Muscle of arm (tissue), 14 donors: ENCODE measurements at places on chromosomes 7 and 10. TPM values are rescaled to one million over a fixed set of nuclear protein-coding genes. Genes with fewer than 3 reads are reported as not detected.

GRCh38 chr10:29619241-29619669 is 15.5 kb downstream of the SVIL start:
- no peak for DNase-seq

DNA sequence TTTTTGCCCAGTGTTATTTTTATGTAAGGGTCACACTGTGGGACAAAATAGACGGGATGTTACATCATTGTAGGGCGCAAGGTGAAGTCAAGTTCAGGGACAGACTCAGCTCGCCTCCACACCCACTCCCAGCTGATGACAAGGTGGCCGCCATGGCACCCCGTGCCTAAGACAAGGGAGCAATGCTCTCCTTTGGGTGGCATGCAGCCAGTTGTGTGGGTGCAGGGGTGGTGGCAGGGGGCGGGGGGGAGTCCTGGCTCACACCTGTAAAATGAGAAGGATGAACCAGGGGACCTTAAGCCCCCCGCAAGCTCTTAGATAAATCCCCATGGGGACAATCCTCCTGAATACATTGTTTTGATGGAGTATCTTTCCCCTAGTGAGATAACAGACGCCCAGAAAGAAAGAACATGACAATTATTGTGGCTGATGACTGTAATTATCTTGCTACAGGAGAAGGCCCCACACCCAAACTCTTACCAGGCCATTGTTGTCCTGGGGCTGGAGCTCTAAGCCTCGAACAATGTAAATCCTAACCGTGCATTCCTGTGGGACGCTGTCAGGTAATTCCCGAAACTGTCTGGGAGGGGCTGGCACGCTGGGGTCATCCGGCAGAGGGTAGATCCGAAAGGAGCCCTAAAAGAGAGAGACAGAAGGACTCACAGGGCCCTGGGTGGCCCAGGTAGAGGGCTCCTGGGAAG is 148.7 kb downstream of the MYOF start:
- no peak for DNase-seq

- DNase-seq, result no peak
Observed at GRCh38 chr10:79490400-79491142, 21.8 kb upstream of the EIF5AL1 start.

GRCh38 chr7:87127019-87127418 is 25.2 kb upstream of the DMTF1 start:
- no peak for DNase-seq

- no peak for DNase-seq
Observed at GRCh38 chr7:79540592-79540991, 87.1 kb upstream of the MAGI2 start.

- DNase-seq, result no peak
Observed at GRCh38 chr10:29595636-29596225, 39.0 kb downstream of the SVIL start.

Gene KNDC1
- polyA plus RNA-seq, result 1.9 TPM

Gene ITPRID1
- polyA plus RNA-seq, result 0.67 TPM
